Foreskin keratinocyte (primary cell): ENCODE measurements at places on chromosomes 6 and 20.
A peak's percentile ranks its signal among the peaks of the same experiment; 100 is the strongest.

- DNase-seq: no peak
These were observed 16.1 kb upstream of the ZNF217 start for GRCh38 chr20:53609491-53610445.

GRCh38 chr20:49245921-49246740, 26.9 kb downstream of the DDX27 start:
- no peak for DNase-seq

- no peak for DNase-seq
These were observed 233.1 kb upstream of the ZNF217 start for GRCh38 chr20:53826597-53827291.

- no peak for DNase-seq
These were observed 116.6 kb downstream of the CBLN4 start for GRCh38 chr20:55888685-55889084.

GRCh38 chr20:19784511-19785172, 26.6 kb downstream of the RIN2 start:
- peak; percentile 89 for DNase-seq
